Fibroblast of lung (primary cell): ENCODE measurements at places on chromosomes 16 and 17. TPM values are rescaled to one million over a fixed set of nuclear protein-coding genes. Genes with fewer than 3 reads are reported as not detected.

DNA sequence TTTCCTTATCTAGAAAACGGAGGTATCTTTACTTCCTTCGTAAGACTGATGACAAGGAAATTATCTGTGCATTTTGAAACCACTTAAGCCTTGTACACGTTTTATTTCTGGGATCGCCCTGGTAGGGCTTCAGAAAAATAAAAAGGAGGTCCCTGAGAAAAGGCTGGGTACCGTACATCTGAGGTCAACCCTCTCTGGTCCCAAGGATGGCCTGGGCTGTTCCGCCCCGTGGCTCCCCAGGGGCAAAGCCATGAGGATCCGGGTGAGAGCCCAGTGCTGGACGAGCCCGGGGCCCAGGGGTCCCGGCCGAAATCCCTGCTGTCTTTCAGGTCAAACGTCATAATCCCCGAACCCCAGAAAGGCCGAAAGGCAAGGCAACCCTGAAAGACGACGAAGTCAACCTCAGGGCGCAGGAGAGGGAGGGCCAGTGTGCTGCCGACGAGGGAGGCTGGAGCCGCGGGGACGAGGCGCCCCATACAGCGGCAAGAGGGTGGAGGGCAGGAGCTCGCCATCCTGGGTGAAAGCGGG lies 656 bp upstream of the FUS start:
- H3K4me1 ChIP-seq: peaks cover 7% of the 10 kb centered on the region
- peak overlapping the region; percentile 93 for H3K4me3 ChIP-seq
- H3K36me3 ChIP-seq: peaks cover 10% of the 10 kb centered on the region
- H3K27ac ChIP-seq: peak overlapping the region; percentile 99
- no peaks in the 10 kb centered on the region for H3K27me3 ChIP-seq

DNA sequence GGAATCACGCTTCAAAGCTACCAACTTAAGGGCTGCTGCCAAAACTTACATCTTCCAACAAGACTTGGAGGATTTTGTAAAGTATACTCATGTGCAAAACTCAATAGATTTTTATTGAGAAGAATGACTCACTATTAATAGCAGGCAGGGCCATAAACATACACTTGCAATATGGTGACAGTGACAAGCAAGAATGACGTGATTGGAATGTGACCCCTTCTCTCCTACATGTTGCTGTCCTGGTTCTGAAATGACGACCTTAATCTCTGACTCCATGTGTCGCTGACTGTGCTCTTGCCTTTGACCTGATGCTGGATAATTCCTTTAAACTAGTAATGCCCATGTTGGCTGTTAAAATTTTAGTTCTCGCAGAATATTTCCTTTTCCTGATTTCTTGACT lies 174.5 kb downstream of the PARN start:
- DNase-seq: peak; percentile 40
- no peaks in the 10 kb centered on the region for H3K4me1 ChIP-seq
- H3K4me3 ChIP-seq: no peak overlapping the region
- no peak overlapping the region for H3K27ac ChIP-seq
- H3K36me3 ChIP-seq: no peaks in the 10 kb centered on the region

DNA sequence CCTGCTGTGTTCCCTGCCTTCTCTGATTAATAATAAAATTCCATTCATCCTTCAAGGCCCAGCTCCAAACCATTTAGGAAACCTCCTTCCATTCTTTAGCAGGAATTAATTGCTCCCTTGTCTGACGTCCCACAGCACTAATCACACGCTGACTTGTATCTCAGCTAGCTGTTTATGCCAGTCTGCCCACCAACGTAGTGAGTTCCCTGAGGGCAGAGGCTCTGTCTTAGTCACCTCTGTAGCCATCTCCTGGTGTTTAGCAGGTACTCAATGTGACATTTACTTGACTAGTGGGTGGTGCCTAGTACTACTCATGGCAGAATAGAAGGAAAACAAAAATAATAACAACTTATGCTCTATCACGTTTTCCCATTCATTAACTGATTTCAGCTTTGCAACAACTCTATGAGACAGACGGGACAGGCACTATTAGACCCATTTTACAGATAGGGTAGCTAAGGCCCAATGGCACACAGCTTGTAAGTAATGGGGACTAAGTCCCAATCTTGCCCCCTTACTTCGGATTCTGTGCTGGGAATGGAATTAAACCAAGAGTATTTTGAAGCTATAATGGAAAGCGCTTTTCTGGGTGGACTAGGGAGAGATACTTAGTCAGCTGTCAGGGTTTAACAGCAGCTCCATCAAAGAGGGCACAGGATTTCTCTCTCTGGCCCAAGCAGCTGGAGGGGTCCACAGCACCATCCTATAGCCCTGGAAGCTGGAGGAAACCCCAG lies 931 bp upstream of the WIPF2 start:
- no peaks in the 10 kb centered on the region for H3K36me3 ChIP-seq
- peak overlapping the region; percentile 97 for H3K27ac ChIP-seq
- H3K27me3 ChIP-seq: no peaks in the 10 kb centered on the region
- no peak overlapping the region for H3K4me3 ChIP-seq

DNA sequence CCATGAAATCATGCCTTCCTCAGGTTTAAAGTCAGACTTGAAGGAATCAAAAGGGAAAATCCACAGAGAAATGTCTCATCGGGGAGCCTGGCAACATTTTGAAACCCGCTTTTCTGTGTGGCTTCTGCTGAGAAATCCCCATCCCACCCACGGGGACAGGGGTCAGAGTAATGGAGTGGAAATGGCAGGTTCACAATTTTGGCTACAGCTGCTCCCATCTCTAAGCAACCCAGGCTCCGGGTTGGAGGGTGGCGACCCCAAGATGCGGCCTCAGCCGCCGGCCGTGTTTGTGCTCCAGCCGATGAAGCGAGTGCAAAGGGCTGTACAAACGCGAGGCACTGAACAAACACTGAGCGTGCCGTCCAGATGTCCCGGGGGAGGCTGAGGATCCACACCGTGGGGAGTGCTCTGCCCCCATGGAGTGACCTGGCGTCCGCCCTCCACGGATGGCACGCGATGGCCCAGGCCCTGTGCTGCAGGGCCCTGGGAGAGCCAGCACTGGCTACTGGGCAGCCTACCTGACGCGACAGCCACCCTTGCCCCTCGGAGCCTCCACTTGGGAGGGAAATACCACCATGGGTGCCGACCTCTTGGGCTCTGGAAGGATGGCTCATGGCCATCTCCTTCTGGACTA lies 22.2 kb downstream of the SLC43A2 start:
- no peak overlapping the region for H3K27ac ChIP-seq
- H3K36me3 ChIP-seq: no peaks in the 10 kb centered on the region
- H3K4me1 ChIP-seq: no peaks in the 10 kb centered on the region
- H3K27me3 ChIP-seq: no peaks in the 10 kb centered on the region

GRCh38 chr17:17029938-17030337 lies 12.3 kb upstream of the MPRIP start:
- no peak for DNase-seq
- H3K27ac ChIP-seq: no peak overlapping the region
- no peak overlapping the region for H3K4me3 ChIP-seq
- H3K36me3 ChIP-seq: no peaks in the 10 kb centered on the region

DNA sequence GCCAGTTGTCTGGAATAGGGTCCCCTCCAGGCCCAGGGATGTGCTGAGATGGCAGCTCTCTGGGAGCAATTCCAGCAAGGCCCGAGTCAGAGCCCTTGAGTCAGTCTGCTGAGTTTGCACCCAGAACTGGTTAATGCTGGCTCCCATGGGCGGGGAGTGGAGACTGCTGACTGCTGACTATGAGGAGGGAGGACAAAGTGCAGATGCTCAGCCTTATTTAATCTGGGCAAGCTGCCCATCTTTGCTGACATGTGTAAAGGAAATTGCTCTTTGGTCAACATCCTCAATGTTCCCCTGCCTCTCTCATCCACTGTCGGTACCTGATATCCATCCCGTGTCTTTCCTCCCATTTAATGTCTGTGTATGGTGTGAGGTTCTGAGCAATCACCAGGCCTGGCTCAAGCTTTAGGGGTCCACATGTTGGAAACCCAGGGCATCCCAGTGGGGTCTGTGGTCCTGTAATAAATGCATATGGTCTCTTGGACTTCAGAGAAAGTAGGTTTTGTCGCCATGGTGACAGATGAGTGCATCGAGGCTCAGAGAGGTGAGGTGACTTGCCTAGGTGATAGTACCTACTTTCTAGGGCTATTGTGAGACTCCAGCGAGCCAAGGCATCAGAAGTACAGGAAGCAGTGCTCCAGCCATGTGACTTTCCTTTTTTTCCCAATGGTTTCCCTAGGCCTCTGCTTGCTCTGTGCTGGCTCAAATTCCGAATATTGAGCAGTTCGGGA lies 20.0 kb upstream of the RNF135 start:
- no peaks in the 10 kb centered on the region for H3K27me3 ChIP-seq
- DNase-seq: peak; percentile 65
- no peak overlapping the region for H3K4me3 ChIP-seq
- H3K4me1 ChIP-seq: no peaks in the 10 kb centered on the region
- no peak overlapping the region for H3K27ac ChIP-seq

DNA sequence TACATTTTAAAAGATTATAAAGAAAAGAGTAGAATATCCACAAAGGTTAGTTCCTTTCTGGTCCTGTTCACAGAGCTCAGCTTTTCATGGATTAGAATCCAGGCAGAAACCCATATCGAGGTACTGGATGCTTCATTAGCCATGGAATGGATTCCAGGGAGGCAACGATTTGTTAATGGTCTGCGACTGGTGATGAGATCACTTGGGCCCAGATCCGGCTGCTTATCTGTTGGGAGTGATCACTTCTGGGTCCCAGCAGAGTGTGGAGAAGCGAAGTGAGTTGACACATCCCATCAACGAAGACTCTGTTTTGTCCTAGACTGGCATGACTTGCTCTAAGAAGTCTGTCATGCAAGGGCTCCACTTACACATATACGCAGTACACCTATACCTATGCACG lies 165.8 kb downstream of the MAF start:
- H3K27ac ChIP-seq: no peak overlapping the region
- DNase-seq: no peak
- no peaks in the 10 kb centered on the region for H3K27me3 ChIP-seq

GRCh38 chr16:23286131-23286532 lies 16.0 kb upstream of the SCNN1B start:
- no peaks in the 10 kb centered on the region for H3K36me3 ChIP-seq
- H3K27me3 ChIP-seq: no peaks in the 10 kb centered on the region
- no peak overlapping the region for H3K4me3 ChIP-seq
- no peaks in the 10 kb centered on the region for H3K4me1 ChIP-seq
- DNase-seq: peak; percentile 75

TBC1D3C gene
- total RNA-seq: 1.3 TPM in 1 of 2 replicates, not detected in the other

TGFB1I1 gene
- 28.5 and 46.9 TPM in 2 replicates for total RNA-seq

PRSS53 gene
- 1.0 and 1.7 TPM in 2 replicates for total RNA-seq

OR1E2 gene
- total RNA-seq: not detected in 2 replicates

MPHOSPH6 gene
- total RNA-seq: 19.5 and 30.4 TPM in 2 replicates

CMTM2 gene
- total RNA-seq: not detected in 2 replicates
